ENCODE measurements at places on chromosomes 13 and 19. TPM values are rescaled to one million over a fixed set of nuclear protein-coding genes. Genes with fewer than 3 reads are reported as not detected.

Gene RGL3
- 0.43 TPM for polyA plus RNA-seq

Gene CEACAM8
- not detected for polyA plus RNA-seq

Gene SLITRK5
- not detected for polyA plus RNA-seq

Gene MAU2
- polyA plus RNA-seq = 22.2 TPM

Gene PDE4C
- polyA plus RNA-seq = 0.40 TPM

Gene KIR2DL3
- not detected for polyA plus RNA-seq

Gene KIR3DL1
- not detected for polyA plus RNA-seq

Gene OVOL3
- polyA plus RNA-seq = not detected

Gene PPP6R1
- polyA plus RNA-seq = 9.7 TPM

Gene CXCL17
- polyA plus RNA-seq = not detected

Gene AMER2
- not detected for polyA plus RNA-seq

Gene S1PR5
- polyA plus RNA-seq = 1.6 TPM

Gene CFAP97D2
- polyA plus RNA-seq = not detected

Gene TLE6
- polyA plus RNA-seq = 0.21 TPM

Gene INSL3
- polyA plus RNA-seq = not detected

Gene ATP8A2
- polyA plus RNA-seq = 0.05 TPM

Gene INSR
- polyA plus RNA-seq = 6.2 TPM

Gene CD79A
- polyA plus RNA-seq = 0.49 TPM

Gene PAF1
- 44.2 TPM for polyA plus RNA-seq

Gene GNA15
- polyA plus RNA-seq = not detected

Gene JAK3
- polyA plus RNA-seq = 4.1 TPM

Gene F10
- polyA plus RNA-seq = 9.0 TPM

Gene KMT5C
- polyA plus RNA-seq = 1.9 TPM

Gene TMEM59L
- polyA plus RNA-seq = 2.1 TPM

Gene ZNF229
- 7.7 TPM for polyA plus RNA-seq

Gene SBSN
- polyA plus RNA-seq = 8.8 TPM

Gene ATP4A
- not detected for polyA plus RNA-seq

Gene CEACAM7
- polyA plus RNA-seq = not detected

Gene ZNF729
- polyA plus RNA-seq = not detected

Gene TMEM86B
- polyA plus RNA-seq = 0.46 TPM

Gene ELSPBP1
- polyA plus RNA-seq = not detected

Gene SOHLH2
- not detected for polyA plus RNA-seq

Gene TYK2
- polyA plus RNA-seq = 60.4 TPM

Gene NPAS1
- 21.1 TPM for polyA plus RNA-seq

Gene DLL3
- 1.2 TPM for polyA plus RNA-seq

Data from GM23248 (cell line).